ENCODE measurements at places on chromosomes 1 and 21.

- DNase-seq = no peak
These were observed 234.7 kb downstream of the TTLL7 start for GRCh38 chr1:83764209-83764608.

GRCh38 chr1:31299365-31299764 is 2.5 kb downstream of the ZCCHC17 start:
- DNase-seq = no peak

GRCh38 chr21:32712043-32712442 is 15.8 kb downstream of the SYNJ1 start:
- no peak for DNase-seq

DNA sequence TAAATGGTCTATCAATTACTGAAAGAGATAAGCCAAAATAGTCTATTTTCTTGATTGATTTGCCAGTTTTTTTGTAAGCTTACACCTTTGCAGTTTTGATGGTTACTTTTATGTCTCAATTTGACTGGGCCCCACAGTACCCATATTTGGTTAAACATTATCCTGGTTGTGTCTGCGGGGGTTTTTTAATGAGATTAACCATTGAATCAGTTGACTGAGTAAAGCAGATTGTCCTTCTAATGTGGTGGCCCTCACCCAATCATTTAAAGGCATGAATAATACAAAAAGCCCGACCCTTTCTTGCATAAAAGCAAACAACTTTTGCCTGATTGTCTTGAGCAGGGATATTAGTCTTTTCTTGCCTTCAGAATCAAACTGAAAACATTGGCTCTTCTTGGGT is 650.0 kb upstream of the RGS18 start:
- DNase-seq = no peak

- DNase-seq = no peak
These were observed 812.6 kb upstream of the ADGRL4 start for GRCh38 chr1:79819140-79819539.

DNA sequence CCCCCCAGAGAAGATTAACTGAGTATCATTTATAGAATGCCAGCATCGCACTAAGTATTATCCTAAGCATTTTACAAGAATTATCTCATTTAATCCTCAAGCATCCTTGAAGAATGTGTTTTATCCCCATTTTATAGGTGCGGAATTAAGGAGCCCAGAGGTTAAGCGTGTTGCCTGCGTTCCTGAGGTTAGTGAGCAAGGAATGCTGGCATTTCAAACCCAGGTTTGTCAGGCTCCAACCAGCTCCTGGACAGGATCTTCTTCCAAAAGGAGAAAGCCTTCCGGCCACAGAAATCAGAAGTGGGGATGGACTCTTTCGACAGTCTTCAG is 82.3 kb downstream of the SSBP3 start:
- no peak for DNase-seq

DNA sequence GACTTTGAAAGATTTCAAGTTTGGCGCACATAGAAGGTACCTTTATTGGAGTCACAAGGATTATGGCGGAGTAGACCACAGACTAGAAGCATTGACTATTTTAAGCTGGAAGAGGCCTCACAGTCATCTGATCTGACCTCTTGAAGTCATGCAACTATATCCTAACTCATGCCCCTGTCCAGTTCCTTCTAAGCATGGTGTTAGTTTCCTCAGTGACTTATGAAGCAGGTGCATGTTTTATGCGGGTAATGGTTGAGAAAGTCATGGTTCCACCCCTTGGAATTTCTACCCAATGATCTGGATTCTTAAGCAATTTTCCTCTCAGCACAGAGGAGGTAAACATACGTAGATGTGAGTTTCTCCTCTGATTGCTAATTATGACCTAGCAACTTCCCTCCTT is 11.7 kb downstream of the OLFML3 start:
- DNase-seq = no peak

- DNase-seq = no peak
These were observed 18.8 kb downstream of the DHDDS start for GRCh38 chr1:26450908-26451307.

- no peak for DNase-seq
These were observed 48.8 kb downstream of the SLC9C2 start for GRCh38 chr1:173554089-173554488.

DNA sequence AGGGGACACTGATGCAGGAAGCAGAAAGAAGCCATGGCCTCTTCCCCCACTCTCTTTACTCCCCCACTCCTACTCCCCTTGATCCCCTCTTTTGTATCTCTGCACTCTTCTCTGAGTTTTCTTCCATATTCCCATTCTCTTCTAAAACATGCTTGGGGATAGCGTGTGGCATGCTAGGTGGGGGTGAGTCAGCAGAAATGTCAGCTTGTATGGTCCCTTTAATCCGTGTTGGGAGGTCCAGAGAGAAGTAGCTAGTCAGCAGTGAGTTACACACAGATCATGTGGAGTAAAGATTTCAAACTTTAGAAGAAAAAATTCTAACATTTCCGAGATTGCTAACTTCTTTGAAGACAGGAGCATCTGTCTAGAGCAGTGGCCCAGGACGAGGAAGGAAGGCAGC is 4.0 kb upstream of the KCNK1 start:
- no peak for DNase-seq

DNA sequence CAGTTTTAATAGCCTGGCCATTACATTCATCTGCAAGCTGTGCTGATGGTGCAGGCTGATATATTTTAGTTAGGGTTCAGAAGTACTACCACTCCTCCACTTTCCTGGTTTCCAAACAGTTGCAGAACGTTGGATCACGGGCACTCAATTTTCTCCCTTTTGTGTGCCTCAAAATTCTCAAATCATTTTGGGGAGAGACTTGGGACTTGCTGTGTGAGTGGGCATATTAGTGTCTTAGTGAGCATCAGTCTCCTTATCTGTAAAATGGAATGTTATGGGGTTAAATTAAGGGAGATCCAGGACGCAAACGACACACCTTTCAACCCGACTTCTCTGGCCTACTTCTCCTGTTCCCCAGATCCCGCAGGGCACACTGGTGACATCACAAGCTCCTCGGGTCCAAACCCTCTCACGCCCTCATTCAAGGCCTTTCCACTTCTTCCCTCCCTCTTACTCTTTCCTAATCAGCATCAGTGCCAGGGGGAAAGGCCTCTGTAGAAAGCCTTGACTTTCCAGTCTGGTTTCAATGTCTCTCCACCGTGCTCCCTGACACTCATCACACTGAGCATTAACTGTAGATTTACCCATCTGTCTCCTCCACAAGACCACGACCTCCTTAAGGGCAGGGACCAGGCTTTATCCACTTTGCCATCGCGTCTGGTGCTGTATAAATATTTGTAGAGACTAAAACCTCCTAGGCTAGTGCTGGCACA is 1.2 kb downstream of the PIGP start:
- peak; percentile 46 for DNase-seq

Data from hypothalamus (tissue), 51 donors.